ENCODE measurements at places on chromosomes 1 and 21. TPM values are rescaled to one million over a fixed set of nuclear protein-coding genes. Genes with fewer than 3 reads are reported as not detected.
A peak's percentile ranks its signal among the peaks of the same experiment; 100 is the strongest.

- peak; percentile 47 for DNase-seq
Observed at GRCh38 chr1:165871311-165872067, 44.1 kb downstream of the UCK2 start.

- DNase-seq, result no peak
Observed at GRCh38 chr1:219495737-219496408, 117.0 kb downstream of the ZC3H11B start.

DNA sequence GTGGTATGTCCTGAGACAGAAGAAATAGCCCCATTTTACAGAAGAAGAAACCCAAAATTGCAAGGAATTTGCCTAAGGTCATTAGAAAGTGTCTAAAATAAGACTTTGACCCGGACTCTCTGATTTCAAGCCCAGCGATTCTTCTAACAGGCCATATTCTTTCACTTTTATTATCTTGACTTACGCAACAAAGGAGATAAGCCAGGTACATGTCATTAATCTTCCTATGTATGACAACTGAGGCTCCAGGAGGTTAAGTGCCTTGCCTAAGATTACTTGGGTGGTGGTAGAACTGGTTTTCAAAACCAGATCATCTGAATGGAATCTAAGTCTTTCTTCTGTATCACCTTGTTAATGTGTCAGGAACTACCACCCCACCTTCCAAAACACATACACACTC lies 124.3 kb downstream of the PBX1 start:
- DNase-seq, result peak; percentile 88

- DNase-seq, result peak; percentile 68
Observed at GRCh38 chr1:20446796-20447195, 39.2 kb downstream of the CAMK2N1 start.

- no peak for DNase-seq
Observed at GRCh38 chr21:45895778-45896370, 85.7 kb upstream of the COL6A1 start.

DNA sequence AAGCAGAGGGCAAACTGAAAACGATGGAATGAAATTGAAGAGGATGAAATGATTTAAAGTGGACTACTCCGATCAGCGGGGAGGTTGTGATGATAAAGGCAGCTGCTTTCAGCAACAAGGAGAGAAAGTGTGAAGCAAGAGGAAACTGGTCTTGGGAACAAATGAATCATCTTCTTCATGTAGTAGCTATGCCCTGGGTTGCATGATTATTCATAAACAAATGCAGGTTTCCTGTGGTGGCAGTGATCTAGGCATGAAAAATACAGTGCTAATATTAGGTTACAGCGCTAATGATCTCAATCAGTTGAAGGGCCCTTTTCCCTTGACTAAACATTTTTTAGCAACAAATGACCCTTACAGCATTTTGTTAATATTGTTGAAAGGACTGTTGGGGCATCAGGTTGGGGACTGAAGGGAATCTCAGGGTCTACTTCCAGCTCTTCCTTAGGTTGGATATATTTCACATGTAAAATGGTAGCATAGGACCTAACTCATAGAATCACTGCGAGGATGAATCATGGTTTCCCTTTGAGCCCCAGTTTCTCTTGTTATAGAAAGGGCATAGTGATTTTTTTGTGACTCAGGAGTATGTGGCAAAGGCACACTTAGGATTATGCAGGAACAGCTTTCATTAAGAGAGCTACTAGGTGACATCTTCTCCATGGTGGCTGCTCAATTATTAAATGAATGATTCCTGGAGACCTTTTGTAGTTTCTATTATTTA lies 1.9 kb upstream of the ZFYVE9 start:
- peak; percentile 98 for DNase-seq

DNA sequence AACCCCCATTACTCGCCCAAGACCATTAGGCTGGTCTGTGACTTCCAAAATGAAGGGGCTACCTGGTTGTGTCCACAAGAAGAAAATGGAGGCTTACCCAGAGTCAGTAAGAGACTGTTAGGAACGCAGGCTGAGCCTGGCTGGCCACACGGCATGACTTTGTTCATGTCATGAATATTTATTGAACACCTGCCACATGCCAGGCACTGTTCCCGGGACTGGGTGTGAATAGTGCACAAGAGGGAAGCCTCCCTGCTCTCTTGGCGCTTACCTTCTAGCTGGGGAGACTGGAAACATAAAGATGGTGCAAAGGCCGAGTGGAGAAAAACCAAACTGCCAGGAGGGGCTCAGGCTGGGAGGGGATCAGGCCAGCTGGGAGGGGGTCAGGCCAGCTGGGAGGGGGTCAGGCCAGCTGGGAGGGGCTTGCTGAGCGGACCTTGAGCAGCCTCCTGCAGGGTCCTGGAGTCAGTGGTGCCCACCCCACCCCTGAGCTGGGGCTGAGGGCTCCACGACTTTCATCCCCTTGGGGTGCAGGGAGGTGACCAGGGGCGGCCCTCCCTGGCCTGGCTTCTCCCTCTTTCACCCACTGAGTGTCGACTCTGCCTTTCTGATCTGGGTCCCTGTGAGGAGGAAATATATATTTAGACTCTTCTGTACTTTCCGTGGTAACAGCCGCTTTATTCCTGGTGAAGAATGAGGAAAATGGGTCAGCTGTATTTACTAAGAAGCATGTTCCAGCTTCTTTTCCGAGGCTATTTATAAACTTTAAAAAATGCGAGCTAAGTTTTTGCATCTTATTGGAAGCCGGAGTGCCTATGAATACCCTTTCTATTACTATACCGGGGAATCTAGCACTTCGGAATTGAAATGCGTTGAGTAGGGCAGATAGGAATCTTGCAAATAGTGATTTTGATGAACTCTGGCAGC lies 139.0 kb downstream of the CAMTA1 start:
- no peak for DNase-seq

DNA sequence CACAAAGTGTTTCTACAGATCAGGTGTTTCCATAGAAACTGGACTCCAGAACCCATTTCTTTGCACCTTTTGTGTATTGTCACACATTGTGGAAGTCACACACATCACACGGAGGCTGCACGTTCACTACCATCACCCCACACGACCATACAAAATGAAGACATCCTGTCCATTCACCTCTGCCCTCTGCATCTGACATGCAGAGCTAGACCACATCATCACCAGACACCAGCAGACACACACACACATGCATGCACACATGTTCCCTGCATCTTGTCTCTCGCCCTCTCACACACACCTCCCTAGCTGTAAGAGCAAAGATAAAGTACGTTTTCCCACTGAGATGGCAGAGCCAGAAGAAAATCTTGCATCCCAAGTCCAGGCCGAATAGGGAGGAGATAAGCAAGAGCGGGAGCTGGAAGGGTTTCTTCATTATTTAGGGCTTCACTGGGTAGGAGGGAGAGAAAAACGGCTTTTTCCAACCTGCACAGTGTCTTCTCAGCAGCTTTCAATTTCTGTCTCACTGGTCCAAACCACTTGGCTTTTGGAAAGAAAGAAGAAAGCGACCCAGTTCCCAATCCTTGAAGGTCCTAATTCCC lies 709 bp downstream of the PRELP start:
- DNase-seq, result no peak

DNA sequence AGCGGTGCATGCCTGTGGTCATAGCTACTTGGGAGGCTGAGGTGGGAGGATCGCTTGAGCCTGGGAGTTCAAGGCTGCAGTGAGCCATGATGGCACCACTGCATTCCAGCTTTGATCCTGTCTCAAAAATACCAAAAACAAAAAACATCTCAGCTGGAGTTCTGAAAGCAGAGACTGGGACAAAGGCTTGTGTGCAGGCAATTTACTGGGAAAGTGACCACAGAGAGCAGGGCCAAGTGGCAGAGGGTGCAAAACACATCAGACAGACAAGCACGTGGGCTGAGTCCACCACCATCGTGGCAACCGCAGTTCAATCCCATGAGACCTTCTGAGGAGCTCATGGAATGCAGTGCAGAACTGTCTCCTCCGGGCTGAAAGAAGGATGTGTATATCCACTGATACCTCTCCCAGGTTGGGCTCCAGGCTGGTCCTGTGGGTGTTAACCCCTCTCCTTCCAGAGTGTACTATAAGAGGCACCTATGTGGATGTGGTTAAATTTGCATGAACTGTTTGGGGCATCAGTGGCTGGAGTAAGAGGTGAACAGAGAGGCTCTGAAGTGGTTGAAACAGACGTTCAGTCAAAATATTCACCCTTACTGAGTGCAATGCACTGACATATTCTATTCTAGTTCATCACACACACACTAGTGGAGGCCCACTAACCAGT lies 10.8 kb downstream of the PIGP start:
- DNase-seq, result no peak

- no peak for DNase-seq
Observed at GRCh38 chr1:59141267-59141863, 155.5 kb upstream of the FGGY start.

DNA sequence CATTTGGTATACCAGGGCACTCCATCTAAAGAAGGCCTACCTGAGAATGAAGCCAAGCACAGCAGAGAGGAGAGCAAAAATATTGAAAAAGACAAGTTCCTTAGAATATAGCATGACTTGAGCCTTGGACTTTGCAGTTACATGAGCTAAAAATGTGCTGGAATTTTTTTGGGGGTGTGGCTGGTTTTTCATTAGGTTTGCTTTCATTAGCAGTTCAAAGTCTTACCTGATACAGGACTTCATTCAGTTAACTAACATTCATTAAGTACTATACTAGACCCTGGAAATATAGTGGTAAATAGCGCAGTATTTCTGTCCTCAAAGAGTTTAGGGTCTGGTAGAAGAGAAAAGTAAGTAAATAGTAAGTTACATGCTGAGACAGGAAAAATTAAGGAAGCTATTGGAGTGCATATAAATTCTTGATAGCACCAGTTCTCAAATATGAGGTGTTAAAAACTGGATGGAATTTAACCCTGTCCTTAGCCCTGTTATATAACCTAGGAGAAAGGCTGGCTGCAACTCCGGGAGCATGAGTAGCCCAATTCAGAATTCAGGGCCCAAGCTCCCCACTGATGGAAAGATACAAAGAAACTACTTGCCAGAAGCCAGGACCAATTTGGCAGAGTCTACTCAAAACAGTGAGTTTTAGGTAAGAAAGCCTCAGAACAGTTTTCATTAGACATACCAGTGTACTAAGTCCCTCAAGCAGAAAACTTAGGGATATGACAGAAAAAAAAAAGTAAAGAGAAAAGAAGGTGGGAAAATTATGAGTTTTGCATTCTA lies 3.1 kb upstream of the DOCK7 start:
- no peak for DNase-seq

DNA sequence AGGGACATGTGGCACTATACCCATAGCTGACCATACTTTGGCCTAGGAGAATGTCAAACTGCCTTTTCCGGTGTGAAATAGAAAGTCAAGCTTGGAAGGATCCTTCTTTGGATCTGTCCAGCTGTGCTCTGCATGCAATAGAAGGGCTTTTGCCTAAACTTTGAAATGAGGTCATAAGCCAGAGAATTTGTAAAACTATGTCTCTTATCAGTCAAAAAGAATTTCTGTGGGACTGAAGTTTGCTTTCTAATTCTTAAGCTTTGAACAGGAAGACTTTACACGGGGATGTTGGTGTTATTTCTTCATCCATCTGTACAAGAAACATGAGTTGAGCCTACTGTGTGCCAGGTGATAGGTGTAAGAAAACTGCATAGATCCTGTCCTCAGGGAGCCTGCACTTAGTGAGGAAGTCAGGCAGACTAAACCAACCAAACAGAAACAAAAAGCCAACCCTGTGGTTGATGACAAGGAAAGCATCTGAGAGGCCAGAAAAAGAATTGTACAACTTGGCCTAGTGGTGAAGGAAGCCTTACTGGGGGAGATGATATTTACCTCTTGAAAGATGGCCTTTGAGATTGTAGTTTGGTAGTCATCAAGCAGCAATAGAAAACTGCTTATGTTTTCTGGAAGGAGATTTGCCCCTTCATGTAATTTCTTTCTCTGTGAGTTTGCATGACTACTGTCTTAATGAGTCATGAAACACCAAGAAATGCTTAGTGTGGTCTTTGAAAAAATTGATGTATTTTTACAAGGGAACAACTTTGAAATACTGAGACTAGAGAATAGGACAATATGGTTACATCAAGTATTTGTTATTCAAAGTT lies 24.8 kb downstream of the TGFB2 start:
- DNase-seq, result peak; percentile 70

DNA sequence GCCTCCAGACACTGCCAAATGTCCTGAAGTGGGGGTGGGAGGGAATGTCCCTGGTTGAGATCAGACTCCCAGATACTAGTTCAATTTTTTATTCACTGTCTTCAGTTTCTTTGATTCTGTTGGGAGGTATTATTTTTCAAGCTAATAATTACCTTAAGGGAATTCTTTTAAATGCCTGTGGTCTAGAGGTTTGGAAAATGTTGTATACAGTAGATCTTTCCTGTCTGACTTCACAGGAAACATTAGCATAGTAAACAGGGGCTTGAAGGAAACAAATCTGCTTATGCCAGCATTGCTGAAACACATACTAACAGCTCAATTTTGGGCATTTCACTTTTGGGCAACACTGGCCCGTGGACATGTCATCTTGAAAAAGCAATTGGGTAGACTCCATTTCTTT lies 84.3 kb upstream of the HP1BP3 start:
- no peak for DNase-seq

GRCh38 chr1:21514245-21514644 lies 5.0 kb downstream of the ALPL start:
- DNase-seq, result no peak

S100A12 gene
- not detected for total RNA-seq

- peak; percentile 38 for DNase-seq
Observed at GRCh38 chr1:147837129-147837963, 65.2 kb upstream of the GJA8 start.

DNA sequence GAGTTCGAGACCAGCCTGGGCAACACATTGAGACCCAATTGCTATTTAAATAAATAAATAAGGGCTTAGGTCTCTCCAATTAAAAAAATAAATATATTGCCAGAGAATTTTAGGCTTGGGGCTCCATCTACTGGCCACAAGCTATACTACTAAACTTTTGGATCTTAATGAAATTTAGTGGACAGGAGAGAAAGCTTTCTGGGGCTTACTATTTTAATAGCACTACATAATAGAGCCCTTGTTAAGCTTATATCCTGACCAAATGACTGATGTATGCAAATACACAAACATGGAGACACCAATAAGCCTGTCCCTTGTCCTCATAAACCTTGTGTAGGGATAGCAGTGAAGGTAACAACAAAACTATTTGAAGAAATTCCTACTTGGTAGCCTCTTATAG lies 18.4 kb downstream of the CCT3 start:
- peak; percentile 21 for DNase-seq

GRCh38 chr21:44432841-44433790 lies 22.2 kb upstream of the LRRC3 start:
- DNase-seq, result no peak

DNA sequence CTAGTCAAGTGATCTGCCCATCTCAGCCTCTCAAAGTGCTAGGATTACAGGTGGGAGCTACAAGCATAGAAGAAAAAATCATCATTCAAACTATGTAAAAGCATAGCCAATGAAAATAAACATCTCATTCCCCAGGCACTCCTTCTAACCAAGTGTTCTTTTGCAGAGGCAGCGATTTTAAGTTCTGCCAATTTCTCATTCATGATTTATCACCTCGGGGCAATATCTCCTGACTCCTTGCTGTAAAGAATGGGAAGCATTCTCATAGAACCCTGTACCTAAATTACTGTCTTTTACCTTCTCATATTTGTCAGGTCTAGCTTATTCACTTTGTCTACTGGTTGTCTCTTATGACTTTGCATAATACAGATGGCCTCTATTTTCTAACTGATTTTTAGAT lies 32.5 kb upstream of the IVNS1ABP start:
- no peak for DNase-seq

GRCh38 chr21:15768853-15769252 lies 39.1 kb downstream of the USP25 start:
- no peak for DNase-seq

Measured in bronchial epithelial cell (primary cell).